ENCODE measurements at places on chromosomes 2 and 18.

- DNase-seq, result no peak
These were observed 24.0 kb upstream of the COLEC12 start for GRCh38 chr18:524466-524865.

GRCh38 chr2:44663471-44664073 is 277.9 kb upstream of the SIX3 start:
- no peak for DNase-seq

DNA sequence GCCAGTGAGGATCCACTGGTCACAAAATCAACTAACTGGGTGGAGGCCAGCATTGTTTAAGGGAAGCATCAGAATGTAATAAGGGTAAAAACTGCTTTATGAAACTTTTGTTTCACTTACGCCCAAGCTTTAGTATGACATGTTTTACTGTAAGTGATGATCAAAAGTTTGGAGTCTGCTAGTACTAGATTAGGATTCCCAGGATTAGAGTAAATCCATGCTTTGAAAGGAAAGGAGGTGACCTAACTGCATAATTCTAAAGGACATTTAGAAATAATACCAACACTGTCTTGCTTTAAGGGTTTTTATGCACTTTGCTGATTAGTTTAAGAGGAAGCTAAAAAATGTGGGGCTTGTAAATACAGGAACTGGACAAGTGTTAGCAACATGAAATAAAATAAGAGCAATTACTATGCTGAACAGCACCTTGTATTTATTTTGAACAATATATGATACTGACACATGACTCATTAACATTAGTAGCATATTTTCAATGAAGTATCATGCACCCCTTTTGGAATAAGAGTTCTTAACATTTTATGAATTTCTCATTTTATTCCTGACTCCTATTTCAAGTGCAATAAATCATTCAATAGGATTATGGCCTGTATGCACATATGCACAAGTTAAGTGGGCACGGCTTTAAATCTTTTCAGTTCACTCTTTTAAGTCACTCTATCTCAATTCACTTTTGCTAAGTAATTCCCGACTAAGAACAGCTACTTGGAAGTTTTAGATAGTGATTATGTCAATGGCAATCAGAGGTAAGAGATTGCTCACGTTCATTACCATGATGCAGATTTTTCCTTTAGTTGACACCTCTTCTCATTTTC is 62.5 kb downstream of the STK39 start:
- DNase-seq, result no peak

DNA sequence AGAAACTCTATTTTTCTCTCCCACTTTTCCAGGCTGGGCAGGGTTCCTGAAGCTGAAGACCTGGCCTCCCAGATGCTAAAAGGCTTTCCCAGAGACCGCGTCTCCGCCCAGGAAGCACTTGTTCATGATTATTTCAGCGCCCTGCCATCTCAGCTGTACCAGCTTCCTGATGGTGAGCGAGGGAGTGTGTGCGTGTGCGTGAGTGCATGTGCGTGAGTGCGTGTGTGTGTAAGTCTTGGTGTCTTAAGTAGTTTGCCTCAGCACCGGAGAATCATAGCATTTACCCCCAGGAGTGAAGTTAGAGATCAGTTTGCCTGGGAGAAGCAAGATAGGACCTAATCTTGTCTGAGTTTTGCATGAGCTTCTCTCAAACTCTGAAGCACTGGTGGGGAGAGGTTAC is 73.7 kb downstream of the CDK15 start:
- no peak for DNase-seq

DNA sequence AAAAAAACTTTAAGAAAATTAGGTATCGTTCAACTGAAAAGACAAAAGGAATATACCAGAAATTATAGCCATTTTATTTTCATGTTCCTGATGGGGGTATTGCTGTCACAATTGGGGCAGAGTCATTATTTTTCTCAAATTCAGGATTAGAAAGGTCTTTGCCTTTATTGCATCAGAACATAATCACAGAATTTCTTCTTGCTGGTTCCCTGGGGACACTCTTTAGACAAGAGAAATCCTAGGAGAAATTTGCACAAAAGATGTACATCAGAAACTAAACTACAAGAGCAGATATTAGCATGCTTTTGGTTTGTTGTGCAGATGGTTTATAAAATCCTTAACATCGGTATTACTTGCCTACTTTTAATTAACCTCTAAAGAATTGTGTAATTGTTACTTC is 103.2 kb downstream of the NCOA1 start:
- DNase-seq, result no peak

DNA sequence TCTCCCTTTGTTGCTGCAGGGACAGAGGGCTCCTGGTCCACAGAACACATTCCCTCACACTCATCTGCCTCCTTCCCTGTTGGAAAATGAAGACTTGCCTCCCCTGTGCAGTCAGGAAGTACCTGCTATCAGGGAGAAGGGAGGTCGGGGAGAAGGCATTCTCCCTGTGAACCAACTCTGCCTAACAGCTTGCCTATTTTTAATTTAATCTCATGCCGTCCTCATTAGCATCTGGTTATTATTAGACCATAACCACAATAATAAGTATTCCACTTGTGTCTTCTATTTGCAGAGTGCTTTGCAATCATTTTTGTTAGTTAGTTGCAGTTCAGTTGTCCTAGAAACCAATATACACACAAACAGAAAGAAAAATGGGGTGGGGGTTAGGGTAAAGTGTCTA is 232.6 kb upstream of the SKOR2 start:
- no peak for DNase-seq

GRCh38 chr18:22674272-22674671 is 256.6 kb upstream of the CTAGE1 start:
- no peak for DNase-seq

DNA sequence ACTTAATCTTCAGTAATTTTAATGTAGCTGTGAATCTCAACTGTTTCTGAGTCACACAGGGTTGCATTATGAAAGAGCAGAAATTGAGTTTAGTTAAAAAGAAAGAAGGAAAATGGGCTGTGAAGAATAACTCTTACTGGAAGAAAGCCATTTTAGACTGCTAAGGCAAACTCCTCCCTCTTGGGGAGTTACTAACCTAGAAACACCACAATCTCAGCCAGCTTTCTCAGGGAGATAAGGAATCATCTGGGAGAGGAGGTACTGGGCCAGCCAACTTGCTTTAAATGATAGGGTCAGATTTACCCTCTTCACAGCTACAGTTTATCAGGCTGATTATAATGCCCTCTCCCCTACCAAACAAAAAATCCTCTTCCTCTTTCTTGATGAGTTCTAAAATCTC is 119.5 kb downstream of the CCDC148 start:
- no peak for DNase-seq

- DNase-seq, result no peak
These were observed 2.7 kb downstream of the RSAD2 start for GRCh38 chr2:6880200-6880733.

- DNase-seq, result no peak
These were observed 235.2 kb downstream of the DYSF start for GRCh38 chr2:71688530-71688929.

DNA sequence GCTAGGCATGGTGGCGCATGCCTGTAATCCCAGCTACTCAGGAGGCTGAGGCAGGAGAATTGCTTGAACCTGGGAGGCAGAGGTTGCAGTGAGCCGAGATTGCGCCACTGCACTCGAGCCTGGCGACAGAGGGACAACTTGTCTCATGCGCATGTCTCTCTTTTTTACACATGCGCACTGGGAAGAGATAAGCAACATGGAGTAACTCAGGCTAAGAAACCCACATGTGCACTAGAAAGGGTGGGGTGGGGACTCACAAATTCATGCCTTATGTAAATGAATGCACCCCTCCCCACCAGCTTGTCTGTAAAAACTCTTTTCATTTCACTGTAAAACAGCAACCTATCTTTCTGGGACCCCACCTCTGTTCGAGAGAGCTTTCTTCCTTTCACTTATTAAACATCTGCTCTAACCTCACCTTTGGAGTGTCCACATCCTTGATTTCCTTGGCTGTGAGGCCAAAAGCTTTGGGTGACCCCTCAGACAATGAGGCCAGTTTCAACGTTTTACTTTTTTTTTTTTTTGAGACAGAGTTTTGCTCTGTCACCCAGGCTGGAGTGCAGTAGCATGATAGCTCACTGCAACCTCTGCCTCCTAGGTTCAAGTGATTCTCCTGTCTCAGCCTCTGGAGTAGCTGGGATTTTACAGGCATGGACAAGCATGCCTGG is 91.6 kb upstream of the RMP24 start:
- DNase-seq, result no peak

DNA sequence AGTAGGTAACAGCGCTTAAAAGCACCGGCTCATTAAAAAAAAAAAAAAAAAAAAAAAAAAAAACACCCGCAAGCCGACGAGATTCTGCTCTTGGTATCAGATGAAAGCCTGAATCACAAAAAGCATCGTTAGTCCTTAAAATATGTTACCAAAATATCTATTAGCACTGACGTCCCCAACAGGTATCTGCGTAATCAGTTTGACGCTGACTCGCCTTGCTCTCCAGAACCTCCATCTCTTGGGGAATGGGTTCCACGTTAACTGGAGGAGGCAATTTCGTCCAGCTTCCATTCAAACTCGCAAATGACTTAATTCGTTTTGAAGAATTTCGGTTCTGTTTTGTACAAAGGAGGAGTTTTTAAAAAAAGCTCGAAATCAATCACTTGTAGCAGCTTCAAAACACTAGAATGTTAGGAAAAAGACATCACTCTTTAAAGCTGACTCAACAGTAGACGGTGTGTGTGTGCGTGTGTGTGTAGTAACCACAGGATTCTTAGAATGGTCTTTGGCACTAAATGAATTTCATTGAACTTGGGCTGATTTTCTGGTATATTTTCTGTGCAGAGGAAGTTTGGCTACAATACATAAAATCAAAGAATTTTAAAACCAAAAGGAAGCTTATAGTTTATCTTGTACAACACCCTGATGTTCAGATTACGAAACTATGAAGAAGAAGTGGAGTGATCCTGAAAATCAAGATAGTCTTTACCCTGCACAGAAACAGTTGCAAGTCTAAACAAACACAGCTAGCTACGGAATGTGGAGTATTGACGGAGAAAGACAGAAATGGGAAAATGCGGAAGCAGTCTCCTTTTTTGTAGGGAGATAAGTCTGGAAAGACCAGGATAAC is 1.1 kb upstream of the PGAP1 start:
- peak; percentile 35 for DNase-seq

GRCh38 chr2:119425620-119426395 is 5.8 kb upstream of the TMEM37 start:
- no peak for DNase-seq

DNA sequence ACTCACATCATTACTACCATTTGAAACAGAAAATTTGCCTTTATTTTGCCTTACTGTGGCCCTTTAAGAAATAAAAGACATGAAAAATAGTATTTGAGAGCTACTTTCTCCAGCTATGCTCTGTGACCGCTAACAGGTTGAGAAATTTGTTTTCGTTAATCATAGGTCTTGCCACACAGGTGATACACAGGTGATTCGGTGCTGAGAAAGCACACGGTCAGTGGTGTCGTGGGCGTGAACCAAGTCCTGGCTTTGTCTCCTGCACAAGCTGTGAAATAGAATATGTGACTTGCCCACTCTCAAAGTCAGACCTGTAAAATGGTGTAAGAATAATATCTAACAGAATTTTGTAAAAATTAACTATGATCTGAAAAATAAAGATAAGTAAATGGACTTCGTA is 155.3 kb upstream of the SLC39A10 start:
- no peak for DNase-seq

DNA sequence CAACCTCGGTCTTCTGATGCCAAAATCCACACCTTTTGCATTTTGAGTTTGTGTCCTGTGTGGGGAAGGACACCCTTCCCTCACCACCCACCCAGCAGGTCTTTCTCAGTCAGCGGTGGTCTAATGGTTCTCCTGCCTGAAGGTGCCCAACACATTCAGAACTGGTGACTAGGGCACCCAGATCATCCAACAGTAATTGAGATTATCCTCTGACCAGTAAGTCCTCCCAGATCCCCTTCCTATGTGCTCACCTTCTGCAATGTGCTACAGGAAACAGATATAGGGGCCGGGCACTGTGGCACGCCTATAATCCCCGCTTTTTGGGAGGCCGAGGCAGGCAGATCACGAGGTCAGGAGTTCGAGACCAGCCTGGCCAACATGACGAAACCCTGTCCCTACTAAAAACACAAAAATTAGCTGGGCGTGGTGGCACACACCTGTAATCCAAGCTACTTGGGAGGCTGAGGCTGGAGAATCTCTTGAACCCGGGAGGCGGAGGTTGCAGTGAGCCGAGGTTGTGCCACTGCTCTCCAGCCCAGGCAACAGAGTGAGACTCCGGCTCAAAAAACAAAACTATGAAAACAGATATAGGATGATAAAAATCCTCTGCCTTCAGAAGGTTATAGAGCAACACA is 56.2 kb downstream of the REEP1 start:
- no peak for DNase-seq

DNA sequence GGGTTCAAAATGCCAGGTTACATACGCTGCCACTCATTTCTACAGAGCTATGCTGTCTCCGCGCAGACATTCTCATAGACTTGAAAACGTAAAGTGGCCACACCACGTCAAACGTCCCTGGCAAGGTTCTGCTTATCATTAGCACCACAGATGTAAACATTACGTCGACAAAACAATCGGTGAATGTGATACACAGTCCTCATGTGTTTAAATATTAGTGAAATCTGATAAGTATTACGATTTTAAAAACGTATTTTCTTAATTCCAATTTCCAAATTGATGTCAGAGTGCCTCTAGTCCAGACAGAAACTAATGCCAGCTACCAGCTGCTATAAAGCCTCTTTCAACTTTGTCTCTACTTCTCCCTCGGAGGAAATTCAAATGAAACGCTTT is 1.2 kb downstream of the STK17B start:
- DNase-seq, result no peak

DNA sequence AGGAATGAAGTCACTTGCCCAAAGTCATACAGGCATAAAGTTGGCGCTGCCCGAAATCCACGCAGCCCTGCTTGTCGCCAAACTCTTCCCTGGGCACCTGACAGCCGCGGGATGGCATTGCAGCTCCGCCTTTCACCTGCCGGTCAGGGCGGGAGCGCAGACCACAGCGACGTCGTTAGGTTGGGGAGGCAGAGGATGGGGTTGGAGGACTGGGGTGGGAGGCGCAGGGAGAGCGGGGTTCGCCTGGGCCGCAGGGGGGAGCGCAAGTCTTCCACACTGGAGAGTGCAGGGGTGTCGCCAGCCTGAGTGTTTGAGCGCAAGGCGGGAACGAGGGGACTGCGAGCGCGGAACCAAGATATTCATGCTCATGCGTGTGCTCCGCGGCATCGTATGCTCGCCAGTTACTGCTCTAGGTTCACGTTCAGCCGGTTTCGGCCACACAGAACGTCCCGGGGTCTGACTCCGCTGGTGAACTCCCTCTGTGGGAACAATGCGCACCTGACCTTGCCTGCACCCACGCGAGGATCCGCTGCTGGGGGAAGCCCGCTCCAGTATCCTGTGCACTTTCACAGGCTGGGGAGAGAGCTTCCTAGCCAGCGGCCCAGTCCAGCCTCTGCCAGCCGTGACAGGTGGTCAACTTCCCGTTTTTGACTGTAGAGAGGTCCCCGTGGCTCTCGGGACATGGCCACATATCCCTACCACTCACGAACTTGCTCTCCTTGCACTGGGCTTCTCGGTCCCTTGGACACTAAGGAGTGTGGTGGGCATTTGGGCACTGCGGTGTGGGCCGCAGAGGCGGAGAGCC is 767 bp upstream of the NPPC start:
- DNase-seq, result no peak

All from stimulated activated CD4-positive, alpha-beta T cell treated with anti-CD3 and anti-CD28 coated beads, Interleukin-1b, Interleukin-23, amount 100 ng/mL, for 1 hour (primary cell).